ENCODE measurements at places on chromosomes 2 and 18.

GRCh38 chr2:62133320-62133823, 62.5 kb upstream of the B3GNT2 start:
- DNase-seq = no peak

DNA sequence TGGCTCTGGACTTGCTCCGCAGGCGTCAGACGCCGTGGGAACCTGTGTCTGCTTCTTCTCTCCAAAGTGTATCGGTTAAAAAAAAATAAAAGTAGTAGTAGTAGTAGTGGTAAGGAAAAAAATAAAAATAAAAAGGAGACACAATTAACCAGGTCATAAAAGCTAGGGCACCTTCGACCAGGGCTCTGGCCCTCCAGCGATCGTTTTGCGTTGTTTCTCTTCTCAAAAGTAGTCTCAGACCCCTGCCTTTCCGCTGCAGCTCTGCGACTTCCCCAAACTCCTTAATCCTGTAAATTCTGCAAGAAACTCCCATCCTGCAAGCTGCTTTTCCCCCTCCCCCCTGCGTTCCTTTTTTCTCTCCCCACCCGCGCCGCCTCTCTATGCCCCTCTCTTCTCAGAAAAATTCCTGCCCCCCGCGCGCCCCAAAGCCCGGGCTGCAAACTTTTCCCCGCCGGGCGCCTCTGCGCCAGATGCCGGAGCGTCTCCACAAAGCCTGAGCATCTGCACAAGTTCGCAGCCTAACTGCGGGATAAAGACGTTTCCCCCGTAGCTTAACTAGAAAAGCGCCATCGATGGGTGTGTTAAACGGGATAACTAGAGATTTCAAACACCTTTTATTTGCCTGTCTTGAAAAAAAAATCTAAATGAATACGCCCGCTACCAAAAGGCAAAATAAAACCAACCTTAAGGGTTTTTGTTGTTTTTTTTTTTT, 1.8 kb upstream of the SALL3 start:
- DNase-seq = no peak

GRCh38 chr2:129402076-129402475, 577.4 kb upstream of the RAB6C start:
- no peak for DNase-seq

- DNase-seq = no peak
Observed at GRCh38 chr2:213740453-213740852, 456.2 kb downstream of the SPAG16 start.

- DNase-seq = no peak
Observed at GRCh38 chr2:38836791-38837190, 38.9 kb downstream of the DHX57 start.

- DNase-seq = no peak
Observed at GRCh38 chr18:8045884-8046281, 478.8 kb downstream of the PTPRM start.

GRCh38 chr18:51192696-51193095, 4.8 kb downstream of the MEX3C start:
- DNase-seq = no peak

- DNase-seq = no peak
Observed at GRCh38 chr2:139825726-139826125, 1045.5 kb upstream of the NXPH2 start.

DNA sequence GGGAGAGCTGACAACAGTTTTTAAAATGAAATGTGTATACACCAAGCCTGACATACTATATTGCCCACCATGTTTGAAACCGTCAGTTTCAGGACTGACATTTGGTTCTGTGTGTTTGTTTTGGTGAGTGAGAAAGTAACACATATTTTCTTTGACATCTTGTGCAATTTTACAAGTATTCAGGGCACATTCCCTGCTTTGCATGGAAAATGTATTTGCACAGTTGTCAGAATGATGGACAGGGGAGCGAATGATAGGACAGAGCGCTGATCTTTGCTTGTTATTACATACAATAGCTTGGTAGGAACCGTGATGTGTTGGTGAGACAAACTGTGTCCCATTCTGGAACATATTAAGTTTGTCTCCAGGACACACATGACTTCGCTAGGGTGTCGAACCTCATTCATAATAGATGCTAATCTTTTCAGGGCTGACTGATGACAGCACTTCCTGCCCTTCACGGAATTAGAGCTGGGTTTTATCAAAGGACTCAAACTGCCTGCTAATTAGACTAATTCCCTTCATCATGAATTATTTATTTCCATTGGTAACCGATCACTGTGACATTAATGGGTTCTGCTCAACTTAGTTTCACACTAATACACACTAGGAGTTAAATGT, 158.5 kb downstream of the CDCA7 start:
- no peak for DNase-seq

DNA sequence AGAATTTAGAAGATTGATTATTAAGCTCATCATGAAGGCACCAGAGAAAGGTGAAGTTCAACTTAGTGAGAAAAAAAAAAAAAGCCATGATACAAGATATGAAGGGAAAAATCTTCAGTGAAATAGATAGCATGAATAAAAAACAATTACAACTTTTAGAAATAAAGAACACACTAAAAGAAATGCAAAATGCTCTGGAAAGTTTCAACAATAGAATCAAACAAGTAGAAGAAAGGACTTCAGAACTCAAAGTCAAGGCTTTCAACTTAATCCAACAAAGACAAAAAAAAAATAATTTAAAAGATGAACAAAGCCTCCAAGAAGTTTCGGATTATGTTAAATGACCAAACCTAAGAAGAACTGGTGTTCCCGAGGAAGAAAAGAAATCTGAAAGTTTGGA, 105.5 kb downstream of the GRB14 start:
- no peak for DNase-seq

GRCh38 chr2:131132729-131133128, 27.6 kb downstream of the PLEKHB2 start:
- no peak for DNase-seq

DNA sequence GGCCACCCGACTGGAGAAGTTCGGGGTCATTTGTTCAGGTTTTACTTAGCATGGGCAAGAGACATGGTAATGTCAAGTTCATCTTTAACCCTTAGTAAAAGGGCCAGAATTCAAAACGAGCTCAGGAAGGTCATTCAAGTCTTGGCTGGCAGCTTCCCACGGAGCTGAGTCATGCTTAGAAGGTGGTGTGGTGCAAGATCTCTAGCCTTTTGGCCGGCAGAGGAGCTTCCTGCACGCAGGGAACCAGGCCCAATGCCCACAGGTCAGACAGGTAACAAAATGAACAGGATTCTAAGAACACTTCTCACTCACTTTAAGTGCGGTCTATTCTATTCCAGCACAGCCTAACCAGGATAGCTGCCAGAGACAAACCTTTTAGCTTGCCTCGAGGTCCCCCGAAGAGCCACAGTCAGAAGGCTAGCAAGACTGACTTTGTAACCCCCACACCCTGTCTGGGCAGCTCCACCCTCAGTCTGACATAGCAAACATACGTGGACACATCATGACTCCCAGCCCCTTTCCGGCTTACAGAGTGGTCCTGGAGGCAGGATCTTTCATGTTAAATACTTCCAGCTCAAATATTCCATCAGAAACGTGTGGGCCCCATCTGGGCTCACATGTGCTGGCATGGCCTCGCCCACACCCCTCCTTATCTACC, 292.7 kb downstream of the BCL11A start:
- DNase-seq = no peak

GRCh38 chr2:59744436-59744835, 809.0 kb downstream of the BCL11A start:
- no peak for DNase-seq

- no peak for DNase-seq
Observed at GRCh38 chr2:54824567-54824966, 101.1 kb downstream of the EML6 start.

Measured in activated T-helper 1 cell treated with Interleukin-2 at 50 U/mL for 16 hours (primary cell).